ENCODE measurements at places on chromosomes 5 and 9. TPM values are rescaled to one million over a fixed set of nuclear protein-coding genes. Genes with fewer than 3 reads are reported as not detected.
A peak's percentile ranks its signal among the peaks of the same experiment; 100 is the strongest.

GRCh38 chr5:117318528-117318927, 743.9 kb upstream of the SEMA6A start:
- no peak for DNase-seq

GRCh38 chr9:98944057-98944733, 488 bp downstream of the COL15A1 start:
- no peak for DNase-seq

DNA sequence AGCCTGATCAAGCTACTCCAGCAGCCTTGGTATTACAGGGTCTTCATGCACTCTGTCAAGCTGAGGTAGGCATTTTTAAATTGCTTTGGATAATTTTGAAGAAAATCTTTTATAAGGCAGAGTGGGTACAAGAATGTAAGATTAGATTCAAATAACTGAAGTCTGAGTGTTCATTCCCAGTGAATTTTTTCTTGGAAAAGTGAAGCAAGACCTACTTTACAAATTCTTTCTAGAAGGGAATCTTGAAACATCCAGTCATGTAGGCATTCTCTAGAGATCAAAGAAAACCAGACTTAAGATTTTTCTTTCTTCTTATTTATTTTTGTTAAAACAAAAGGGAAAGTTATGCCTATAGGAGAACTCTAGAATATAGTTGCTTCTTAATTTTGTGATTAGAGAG, 139.0 kb downstream of the FOCAD start:
- no peak for DNase-seq

DNA sequence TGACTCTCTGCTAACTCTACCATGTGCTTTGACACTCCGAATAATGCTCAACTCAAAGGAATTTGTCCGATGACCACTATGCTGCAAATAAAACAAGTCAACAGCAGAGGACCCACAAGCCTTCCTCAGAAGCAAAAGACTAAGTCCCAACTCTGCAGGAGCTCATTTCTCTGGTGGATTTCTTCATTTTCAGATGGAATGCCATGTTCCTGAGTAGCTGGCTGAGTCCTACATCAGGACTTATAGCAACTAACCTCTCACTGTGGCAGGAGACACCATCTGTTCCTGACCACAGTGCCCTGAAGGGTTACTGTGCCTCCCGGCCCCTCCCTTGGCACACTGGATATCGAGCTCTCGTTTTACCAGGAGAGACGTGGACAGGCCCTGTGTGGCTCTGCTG, 20.8 kb downstream of the LHFPL2 start:
- no peak for DNase-seq

DNA sequence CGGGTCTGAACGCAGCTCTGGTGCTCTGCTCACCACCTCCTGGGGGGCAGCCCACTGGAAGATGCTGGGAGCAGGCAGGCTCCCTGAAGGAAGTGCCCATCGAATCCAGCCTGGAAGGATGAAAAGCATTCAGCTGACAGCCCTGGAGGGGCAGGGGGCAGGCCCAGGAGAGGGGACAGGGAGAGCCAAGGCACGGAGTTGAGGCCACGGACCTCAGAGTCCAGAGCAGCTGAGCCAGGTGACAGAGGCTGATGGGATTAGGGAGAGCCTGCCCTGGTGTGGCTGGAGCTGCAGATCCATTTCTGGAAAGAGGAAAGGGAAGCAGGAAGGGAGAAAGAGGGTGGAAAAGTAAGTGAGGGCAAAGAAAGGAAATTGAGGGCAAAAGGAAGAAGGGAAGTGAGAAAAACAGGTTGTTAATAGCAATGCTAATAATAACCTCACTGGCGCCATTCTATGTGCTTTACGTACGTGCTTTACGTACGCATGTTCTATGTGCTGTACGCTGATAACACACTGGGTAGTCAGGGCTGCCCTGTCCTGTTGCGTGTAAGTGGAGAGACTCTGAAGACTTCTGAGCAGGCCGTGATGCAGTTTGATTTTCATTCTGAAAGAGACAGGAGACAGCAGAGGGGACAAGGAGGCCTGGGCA, 52.6 kb downstream of the LMX1B start:
- no peak for DNase-seq

DNA sequence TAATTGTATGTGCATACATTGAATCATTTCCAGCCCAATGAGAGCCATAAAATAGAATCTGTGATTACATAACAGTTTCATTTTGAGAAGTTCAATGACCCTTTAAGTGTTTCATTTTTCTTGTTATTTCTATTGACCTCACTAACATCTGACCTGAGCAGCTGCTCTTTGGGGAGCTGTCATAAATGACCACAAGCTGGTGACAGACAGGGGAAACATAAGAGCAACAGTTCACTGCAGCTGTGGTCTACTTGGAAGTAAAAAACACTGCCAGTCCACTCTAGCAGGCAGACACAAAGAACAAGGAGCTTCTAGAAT, 265.4 kb downstream of the DTWD2 start:
- DNase-seq = no peak

DNA sequence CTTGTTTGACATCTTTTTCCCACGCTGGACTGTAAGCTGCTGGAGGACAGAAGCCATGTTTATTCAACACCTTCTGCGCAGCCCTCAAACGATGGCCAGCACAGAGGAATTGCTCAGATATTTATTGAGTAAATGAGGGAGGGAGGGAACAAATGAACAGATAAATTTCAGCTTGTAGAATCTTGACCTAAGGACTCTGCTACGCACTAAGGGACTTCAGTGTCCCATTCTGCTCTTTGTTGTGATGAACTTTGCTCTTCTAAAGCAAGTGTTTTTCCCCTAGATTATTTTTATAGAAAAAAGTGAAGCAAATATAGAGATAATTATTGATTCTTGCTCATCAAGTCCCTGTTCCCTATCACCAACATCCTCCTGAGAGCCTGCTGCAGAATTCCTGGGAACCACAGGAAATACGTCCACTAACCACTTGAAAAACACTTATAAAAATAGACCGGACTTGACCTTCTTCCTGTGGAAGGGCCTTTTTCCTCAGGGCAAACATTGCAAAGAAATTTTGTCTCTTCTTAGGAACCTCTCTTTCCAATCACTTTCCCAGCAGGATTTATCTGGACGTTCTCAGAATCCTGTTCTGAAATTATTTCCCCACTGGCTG, 54.9 kb downstream of the FGF1 start:
- no peak for DNase-seq

GRCh38 chr5:143401227-143402016, 2.1 kb downstream of the NR3C1 start:
- DNase-seq = no peak

DNA sequence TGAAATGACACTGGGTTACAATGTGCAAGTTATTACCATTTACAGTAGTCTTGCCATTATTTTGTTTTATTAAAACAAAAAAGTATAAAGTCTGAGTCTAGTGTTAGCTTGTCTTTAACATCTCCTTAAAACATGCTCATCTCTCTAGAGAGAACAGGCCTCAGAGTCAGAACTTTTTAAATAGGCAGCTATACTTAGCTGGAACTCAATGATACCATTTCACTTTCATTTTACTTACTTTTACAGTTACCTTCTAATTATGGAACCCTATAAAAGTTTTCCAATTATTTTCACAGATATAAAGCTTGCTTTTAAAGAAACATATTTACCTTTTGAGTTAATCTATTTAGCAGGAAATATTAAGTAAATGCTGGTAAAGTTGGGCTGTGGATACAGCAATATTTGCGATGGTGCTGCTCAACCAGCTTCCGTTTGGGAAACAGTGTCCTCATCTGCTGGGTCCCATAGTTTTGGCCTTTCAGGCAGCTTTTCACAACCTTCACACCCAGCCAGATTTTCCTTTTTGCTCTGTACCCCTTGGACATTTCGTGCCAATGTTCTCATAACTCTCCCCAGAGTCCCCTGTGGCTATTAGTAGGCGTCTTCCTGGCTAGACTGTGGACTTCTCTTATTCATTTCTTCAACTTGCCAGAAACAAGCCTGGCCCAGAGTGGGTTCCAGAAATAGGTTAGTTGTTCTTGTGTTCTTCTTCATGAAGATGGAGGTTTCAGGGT, 36.3 kb upstream of the UBTD2 start:
- DNase-seq = no peak

- DNase-seq = no peak
These were observed 20.4 kb upstream of the PIK3R1 start for GRCh38 chr5:68195137-68195536.

DNA sequence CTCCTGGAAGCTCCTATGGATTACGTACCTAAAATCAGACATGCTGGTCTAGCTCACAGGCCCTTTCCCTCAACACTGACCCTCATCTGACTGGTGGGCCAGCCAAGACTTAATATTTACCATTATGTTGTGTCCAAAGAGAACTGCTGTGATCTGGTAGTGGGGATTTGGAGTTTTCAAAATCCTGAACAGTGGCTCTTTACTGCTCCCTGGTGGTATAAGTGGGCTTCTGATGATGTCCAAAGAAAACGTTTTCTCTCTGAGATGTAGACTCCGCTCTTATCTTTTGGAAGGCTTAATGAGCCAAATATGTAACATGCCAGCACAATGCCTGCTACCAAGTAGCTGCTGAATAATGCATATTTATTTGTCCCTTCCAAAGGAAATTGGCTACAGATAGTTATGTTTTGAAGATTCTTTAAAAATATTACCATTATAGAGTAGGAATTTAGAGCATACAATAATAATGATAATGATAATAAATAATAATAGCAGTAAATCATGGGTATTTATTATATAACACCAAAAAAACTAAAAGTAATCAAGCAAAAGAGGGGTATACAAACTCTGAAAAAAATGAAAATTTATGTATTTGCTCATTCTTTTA, 406.6 kb upstream of the TNC start:
- no peak for DNase-seq

- DNase-seq = no peak
These were observed 103.2 kb downstream of the GPBP1 start for GRCh38 chr5:57277085-57277484.

- no peak for DNase-seq
These were observed 3.9 kb downstream of the NIPAL4 start for GRCh38 chr5:157463621-157464518.

GRCh38 chr5:65156933-65157332, 324.8 kb downstream of the ADAMTS6 start:
- no peak for DNase-seq

- no peak for DNase-seq
These were observed 11.3 kb downstream of the IL4 start for GRCh38 chr5:132684922-132685720.

GRCh38 chr5:91313757-91314673, 69.1 kb downstream of the ARRDC3 start:
- peak; percentile 43 for DNase-seq

DNA sequence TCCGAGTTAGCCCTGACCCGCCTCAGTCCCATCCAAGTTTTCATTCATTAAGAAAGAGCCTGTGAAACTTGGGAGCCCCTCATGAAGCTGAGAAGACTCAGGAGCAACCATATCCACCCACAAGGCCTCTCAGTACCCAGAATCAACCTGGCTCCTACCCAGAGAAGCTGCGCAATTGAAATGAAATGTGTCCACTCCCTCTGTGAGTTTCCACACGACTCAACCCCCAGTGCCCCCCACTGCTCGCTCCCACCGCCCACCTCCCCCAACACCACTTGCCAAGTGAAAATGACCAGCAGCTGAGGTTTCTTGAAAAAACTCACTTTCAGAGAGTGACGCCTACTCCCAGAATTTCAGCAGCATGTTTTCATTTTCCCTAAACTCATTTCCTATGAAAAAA, 104.6 kb downstream of the CDK5RAP2 start:
- no peak for DNase-seq

DNA sequence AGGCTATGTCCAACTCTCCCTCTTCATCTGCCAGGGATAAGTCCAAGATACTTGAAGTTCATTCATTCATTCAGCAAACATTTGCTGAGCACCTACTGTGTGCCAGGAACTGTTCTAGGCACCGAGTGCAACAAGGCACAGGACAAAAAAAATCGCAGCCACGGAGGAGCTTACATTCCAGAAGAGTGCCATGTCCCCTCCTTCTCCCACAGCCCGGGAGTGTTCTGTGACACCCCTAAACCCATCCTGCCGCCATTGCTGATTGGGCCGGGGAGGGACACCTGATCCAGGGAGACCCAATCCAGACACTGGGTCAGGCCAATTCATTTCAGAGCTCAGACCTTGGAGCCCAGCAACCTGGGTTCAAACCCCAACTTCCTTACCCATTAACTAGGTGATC, 58.1 kb upstream of the NEURL1B start:
- no peak for DNase-seq

DNA sequence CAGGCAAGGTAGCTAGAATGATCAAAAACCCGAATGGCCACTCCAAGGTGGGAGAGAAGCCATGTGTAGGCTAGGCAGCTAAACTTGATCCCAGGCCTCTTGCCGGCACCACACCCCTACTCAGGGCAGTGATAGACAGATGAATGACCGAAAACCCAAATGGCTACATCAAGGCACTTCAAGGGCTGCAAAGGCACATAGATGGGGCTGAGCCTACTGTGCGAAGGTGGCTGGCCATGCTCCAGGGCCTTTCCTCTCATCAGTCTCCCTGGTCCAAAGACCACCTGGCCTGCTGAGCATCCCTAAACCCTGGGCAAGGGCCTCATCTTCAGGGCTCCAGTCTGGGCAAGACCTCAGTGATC, 3.7 kb upstream of the TIFAB start:
- no peak for DNase-seq

DNA sequence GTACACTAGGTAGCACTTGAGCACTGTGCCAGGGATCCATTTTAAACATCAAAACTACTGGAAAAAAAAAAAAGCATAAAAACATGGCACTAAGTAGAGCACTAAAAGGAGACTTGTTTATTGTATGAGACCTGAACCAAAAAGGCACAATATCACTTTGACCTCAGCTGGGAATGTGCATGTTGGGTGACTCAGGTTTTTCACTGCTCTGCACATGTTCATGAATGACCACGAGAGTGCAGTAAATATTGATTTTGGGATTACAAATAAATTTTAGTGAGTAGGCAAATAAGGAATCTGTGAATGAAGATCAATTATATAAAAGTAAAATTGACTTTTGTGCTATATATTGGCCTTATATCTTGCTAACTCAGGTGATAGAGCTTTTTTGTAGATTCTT, 11.8 kb downstream of the RMI1 start:
- DNase-seq = no peak

- no peak for DNase-seq
These were observed 6.8 kb upstream of the CLINT1 start for GRCh38 chr5:157865781-157866180.

- DNase-seq = no peak
These were observed 46.5 kb upstream of the IRX2 start for GRCh38 chr5:2797981-2798380.

Gene OTULINL
- total RNA-seq = 18.9 TPM

Gene LHX6
- total RNA-seq = 2.3 TPM

Gene ADAMTSL2
- total RNA-seq = 2.2 TPM

Gene GFRA3
- not detected for total RNA-seq

Gene GRM6
- total RNA-seq = not detected

Gene SELENOP
- total RNA-seq = 1,661 TPM

Gene SLC36A2
- not detected for total RNA-seq

Data from Peyer's patch (tissue), 4 donors.